ENCODE measurements at places on chromosomes 2 and 18. TPM values are rescaled to one million over a fixed set of nuclear protein-coding genes. Genes with fewer than 3 reads are reported as not detected.

The MRPL33 gene
- 54.2 TPM for total RNA-seq

The DNAJC5G gene
- not detected for total RNA-seq

The CPO gene
- total RNA-seq = not detected

GRCh38 chr2:241351640-241352031 is 4.4 kb upstream of the FARP2 start:
- no peak for DNase-seq

- DNase-seq = no peak
Measured at GRCh38 chr18:3151399-3152264, 68.1 kb downstream of the MYOM1 start.

DNA sequence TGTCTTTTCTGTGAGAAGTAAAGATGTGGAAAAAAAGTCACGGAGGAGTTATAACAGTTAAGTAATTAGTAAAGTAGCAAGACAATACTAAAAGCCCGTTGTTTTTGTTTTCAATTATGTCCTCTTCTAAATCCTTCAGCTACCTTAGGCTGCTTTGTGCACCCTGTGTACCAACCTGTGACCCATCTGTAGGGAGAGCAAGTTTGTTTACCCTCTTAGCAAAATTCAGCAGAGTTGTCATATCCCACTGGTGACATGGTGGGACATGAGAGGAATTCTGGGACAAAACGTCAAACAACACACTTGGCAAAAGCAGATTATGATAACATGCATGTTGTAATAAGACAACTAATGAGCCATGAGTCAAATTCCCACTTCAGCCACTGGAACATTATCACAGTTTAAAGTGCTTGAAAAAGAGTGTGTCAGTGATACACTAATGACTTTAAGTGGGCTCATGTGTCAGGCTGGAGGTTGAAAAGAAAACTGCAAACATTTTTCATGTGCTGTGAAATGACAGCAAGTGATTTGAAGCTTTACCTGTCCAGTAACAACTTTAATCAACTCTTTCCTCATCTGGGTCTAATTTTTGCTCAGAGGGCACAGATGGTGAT is 392.8 kb upstream of the ACVR2A start:
- no peak for DNase-seq

GRCh38 chr2:70201831-70202230 is 11.0 kb upstream of the C2orf42 start:
- no peak for DNase-seq

DNA sequence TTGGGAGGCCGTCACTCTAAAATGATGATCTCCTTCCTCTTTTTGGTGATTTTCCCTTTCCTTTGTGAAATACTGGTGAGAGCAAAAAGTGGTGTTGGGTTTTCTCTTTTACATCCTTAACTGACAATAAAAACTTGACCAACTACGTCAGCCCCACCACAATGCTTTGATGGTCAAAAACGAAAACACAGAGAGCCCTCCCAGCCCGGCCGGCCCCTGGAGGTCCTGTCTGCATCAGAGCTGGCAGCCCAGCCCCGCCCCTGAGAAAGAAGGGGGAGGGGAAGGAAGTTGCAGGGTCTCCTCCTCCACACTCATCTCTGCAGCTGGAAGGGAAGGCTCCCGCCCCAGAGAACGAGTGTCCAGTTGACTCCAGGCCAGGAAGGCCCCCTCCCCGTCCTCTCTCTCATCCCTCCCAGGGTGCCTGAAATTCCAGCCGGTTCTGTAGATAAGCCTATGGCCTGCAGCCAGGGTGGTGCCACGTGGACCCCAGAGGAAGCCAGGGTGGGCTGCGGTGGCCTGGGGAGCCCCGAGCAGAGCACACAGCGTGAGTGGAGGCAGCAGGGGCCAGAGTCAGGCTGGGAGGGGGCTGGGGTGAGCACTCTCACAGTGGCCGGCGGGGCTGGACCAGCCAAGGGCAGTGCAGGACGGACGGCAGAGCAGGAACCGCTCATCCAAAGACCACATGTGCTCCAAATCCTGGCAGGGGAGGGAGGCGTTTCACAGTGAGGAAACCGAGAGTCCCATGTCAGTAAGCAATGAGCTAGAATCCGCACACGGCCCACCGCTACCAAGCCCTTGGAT is 19.8 kb downstream of the BIN1 start:
- DNase-seq = peak; percentile 73

DNA sequence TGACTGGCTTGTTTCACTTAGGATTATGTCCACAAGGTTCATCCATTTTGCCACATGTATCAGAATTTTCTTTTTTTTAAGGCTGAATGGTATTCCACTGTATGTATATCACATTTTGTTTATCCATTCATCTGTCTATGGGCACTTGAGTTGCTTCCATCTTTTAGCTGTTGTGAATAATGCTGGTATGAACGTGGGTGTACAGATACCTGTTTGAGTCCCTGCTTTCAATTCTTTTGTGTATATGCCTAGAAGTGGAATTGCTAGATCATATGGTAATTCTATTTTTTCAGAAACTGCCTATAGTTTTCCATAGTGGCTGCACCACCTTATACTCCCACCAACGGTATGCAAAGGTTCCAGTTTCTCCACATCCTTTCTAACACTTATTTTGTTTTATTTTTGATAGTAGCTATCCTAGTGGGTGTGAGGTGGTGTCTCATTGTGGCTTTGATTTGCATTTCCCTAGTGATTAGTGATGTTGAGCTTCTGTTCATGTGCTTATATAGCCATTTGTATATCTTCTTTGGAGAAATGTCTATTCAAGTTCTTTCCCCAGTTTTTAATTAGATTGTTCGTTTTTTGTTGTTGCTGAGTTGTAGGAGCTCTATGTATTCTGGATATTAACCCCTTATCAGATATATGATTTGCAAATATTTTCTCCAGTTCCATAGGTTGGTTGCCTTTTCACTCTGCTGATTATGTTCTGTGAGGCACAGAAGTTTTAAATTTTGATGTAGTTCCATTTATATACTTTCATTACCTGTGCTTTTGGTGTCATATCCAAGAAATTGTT is 40.7 kb downstream of the TTC39C start:
- DNase-seq = no peak

DNA sequence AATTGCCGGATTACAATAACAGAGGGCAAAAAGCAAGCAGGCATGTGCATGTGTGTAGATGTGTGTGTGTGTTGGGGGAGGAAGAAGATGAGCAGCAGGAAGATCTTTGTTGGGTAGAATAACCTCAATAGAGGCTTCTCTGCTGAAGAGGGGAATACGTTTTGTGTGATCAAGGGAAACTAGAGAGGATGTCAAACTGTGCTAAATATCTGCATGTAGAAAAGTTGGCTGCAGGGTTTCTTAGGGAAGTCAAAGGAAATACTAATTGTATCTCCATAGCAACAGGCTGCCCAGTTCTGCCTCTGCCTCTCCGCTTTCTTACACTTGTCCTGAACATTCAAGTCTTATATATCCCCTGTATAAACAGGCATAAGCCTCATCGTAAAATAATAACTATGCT is 190.1 kb upstream of the RND3 start:
- DNase-seq = no peak
